ENCODE measurements at places on chromosomes 4 and X.

DNA sequence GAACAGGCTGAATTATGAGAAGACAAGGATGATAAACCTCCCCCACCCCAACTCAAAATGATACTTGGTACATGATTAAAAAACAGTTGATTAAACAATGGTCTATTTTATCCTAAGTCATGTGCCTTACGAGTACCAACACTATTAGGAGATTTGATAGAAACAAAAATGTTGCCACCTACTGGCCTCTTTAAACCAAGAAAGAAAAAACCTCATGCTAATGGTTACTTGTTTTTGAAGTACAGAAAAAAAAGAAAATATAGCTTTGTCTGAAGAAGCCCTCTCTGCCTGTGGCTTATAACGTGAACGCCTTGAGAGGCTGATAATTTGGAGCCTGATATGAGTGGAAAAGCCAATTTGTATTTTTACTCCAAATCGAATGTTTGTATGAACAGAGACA, 538.2 kb downstream of the DMD start:
- no peak for DNase-seq

DNA sequence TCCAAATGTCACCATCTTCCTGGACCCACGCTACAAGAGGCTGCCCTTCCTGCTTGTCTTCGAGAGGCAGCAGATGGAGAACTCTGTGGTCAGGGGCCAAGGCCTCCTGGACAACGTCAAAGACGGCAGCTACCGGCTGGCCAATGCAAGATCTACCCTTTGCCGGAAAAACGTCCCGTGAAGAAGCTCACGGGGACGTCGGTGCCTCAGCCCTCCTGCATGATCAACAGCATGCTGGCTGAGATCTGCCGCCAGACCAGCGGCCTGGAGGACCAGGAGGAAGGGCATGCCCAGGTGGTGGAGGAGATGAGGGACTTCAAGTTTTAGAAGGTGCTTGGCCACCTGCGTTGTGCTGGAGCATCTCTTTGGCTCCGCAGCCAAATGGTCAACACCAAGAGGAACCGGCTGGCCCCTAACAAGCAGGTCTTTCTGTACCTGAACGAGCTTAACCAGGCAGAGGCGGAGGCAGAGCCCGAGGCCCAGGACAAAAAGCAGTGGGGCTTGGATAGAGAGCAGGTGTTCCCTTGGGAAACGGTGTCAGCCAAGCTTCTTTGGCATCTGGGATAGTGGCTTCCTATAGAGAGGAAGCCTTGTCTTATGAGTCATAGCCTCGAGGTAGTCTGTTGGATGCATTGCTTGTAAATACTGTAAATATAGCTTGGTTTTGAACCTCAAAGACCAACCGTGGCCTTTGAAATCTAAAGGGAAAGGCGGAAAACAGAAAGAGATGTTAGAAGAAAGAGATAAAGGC, 94.8 kb upstream of the ELOVL6 start:
- DNase-seq = no peak

- DNase-seq = no peak
Observed at GRCh38 chrX:104172788-104173187, 6.5 kb downstream of the FAM199X start.

DNA sequence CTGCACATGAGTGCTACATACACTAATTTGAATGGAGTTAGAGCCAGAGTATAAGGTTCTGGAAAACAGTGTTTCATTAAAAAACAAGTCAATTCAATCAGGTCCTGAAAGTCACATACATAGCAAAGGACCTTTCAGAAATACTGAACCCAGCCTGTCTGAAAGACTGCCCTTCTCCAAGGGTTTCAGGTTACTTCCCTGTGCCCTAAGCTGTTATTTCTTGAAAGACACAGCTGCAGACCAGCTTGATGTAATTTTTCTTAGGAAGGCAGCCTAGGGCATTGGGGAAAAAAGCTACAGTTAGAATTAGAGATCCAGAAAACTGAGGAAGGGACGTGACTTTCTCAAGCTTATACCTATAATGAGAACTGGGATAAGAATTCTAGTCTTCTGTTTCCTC, 155.9 kb upstream of the MAOA start:
- no peak for DNase-seq

DNA sequence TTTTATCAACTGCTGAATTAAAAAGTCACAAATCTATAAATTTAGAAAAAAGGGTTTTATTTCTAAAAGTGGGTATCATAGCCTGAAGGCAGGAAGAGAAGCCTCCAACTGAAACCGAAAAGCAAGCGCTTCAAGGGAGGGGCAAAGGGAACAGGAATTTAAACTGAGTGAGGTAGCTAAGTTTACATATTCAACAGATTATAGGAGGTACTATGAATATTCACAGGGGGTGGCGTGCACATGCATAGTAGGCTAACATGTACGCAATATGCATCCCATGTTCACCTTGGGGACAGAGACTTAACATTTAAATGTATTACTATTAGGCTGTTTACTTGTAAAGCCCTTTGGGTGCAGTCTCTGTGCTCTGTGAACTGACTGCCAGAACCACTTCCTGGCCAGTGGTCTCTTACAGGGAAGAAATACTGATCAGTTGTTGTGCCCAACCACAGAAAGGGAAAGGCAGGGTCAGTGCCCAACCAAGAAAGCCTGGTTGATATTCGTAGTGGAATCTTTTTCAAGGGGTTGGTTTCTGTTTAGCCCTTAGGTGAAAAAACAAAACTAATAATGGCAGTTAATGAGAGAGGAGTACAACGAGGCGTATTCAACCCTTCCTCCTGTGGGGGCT, 168.7 kb upstream of the GALNTL6 start:
- DNase-seq = no peak

DNA sequence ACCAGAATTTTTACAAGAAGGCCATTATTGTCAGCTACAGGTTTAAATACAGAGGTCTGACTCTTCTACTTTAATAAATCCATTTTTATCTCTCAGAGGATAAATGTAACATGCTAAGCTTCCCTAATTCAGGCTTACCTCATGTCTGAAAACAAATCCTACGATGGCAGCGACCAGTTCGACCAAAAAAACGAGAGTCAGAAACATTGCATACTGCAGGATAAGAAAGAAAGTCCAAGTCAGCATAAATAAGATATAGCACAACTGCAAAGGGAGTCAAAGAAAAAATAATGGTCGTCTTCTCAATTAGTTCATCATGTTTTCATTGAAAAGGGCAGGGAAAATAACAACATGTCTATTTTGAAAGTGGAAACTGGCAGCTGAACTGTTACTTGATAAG, 1.6 kb downstream of the TSPAN6 start:
- DNase-seq = no peak

- no peak for DNase-seq
Observed at GRCh38 chr4:154709550-154709949, 34.2 kb upstream of the LRAT start.

GRCh38 chrX:117972711-117973109, 143.9 kb downstream of the KLHL13 start:
- no peak for DNase-seq

GRCh38 chr4:169268951-169269760, 1.6 kb downstream of the SH3RF1 start:
- no peak for DNase-seq

- DNase-seq = peak; percentile 30
Observed at GRCh38 chr4:81214144-81214880, 710 bp downstream of the PRKG2 start.
